ENCODE measurements at places on chromosomes 7 and 10.

- DNase-seq, result no peak
These were observed 143.0 kb downstream of the BUB3 start for GRCh38 chr10:123297175-123297574.

- peak; percentile 38 for DNase-seq
These were observed 150.1 kb upstream of the KLF6 start for GRCh38 chr10:3935141-3935540.

- DNase-seq, result no peak
These were observed 78.2 kb downstream of the VPS41 start for GRCh38 chr7:38830826-38831225.

- DNase-seq, result no peak
These were observed 24.8 kb upstream of the UNC5B start for GRCh38 chr10:71187600-71187999.

GRCh38 chr10:93235686-93236085 lies 162.0 kb downstream of the CYP26A1 start:
- peak; percentile 63 for DNase-seq

GRCh38 chr10:132574288-132574687 lies 36.7 kb downstream of the INPP5A start:
- no peak for DNase-seq

GRCh38 chr10:33363106-33363505 lies 28.6 kb upstream of the NRP1 start:
- DNase-seq, result peak; percentile 41

DNA sequence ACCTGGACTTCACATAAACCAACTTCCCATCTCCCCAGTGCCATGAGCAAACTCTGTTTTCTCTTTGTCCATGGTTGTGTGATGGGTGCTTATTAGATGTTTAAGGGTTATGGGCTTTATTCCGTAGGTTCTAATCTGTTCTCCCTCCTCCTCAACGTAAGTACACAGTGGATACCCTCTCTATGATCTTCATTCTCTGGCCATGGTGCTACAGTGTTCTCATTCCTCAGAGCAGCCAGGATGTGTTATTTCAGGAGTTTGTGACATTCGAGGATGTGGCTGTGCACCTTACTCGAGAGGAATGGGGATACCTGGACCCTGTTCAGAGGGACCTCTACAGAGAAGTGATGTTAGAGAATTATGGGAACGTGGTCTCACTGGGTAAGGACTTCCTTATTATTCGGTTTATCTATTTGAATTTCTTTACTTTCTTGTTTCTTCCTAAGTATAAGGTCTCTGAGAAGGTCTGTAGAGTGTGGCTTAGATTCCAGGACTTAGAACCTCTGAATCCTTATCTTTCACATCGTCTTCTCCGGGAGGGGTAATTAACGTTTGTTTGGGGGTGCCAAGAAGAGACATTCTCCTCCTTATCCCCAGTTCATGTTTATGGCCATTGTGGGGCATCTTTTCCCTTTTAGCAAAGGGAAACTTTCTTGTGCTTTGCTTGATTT lies 3.8 kb downstream of the ZNF655 start:
- peak; percentile 11 for DNase-seq

DNA sequence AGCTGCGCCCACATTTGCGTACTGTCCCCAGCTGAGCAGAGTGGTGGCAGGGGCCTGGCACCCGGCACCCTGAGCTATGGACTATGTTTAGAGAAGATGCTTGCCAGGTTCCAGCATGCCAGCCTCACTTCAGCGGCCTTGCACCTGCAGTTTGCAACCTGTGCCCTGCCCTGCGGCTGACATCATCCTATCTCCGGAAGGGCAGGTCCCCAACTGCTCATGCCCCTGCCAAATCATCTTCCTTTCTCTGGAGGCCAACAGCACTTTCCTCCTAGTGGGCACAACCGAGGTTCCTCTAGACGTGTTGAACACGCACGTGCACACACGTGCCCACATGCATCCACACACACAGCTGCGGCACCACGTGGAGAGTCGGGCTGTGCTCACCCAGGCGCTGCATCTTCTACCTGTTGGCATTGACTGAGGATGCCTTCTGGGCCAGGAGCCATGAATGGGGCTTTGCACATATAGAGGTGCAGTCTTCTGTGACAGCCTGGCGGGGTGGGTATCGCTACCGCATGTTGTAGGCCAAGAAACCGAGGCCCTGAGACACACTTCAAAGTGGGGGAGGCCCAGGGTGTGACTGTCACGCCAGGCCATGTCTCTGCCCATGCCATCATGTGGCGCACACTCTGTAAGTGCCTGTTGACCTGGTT lies 24.5 kb downstream of the CNPY1 start:
- DNase-seq, result no peak

DNA sequence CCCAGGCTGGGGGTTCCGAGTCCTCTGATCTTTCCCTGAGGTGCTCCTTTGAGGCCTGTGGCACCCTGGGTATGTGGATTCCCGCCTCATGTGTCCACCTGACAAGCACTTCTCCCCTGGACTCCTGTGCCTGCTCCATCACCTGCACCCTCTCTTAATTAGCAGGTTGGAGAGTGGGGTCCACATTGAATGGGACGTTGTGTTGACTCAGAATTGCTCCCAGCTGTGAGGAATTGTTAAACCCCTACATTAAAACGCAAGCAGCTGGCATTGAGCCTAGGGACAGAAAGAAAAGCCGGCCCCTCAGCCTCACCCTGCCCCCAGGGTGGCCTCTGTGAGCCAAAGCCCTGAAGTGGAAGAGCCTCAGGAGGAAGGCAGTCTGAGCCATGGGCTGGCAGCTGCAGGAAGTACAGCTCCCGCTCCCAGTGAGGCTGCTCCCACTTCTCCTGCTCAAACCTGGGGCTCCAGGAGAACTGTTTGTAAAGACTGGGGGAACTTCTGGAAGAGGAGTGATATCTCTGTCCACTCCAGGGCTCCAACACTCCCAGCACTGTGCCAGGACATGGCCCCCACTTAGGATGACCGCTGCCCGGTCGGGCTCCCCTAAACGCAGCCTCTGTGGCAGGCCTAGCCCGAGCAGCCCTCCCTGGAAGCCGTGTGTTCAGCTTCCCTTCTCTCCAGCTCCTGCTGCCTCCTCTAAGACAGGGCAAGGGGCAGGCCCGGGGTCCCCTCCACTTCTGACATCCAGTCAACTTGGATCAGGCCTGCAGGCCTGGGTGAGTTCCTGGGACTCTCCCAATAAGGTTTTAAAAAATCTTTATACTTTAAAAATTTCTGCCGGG lies 1.8 kb upstream of the OPN4 start:
- no peak for DNase-seq

DNA sequence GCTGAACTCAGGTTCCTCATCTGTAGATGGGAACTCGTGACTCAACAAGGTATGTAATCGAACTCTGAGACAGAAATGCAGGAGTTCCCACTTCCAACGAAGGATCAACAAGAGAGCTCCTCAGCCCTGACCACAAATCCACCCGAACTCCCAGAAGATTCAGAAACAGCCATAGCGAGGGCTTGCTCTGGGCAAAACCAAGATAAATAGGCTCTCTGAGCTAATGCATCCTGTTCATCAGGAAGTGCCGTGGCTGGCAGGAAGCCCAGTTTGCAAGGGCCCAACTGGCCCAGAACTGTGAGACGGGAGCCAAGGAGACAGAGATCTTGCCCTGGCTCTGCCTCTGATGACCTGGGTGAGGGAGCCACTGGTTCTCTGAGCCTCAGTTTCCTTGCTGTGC lies 141.7 kb upstream of the PFKP start:
- no peak for DNase-seq

DNA sequence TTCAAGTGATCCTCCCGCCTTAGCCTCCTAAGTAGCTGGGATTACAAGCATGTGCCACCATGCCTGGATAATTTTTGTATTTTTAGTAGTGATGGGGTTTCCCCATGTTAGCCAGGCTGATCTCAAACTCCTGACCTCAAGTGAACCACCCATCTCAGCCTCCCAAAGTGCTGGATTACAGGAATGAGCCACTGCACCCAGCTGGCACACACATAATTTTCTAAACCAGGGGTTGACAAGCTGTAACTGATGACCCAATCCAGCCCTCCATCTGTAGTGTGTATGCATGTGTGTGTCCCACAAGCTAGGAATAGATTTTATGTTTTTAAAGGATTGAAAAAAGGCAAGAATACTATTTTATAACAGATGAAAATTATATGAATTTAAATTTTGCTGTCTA lies 125.9 kb upstream of the INSYN2A start:
- no peak for DNase-seq

DNA sequence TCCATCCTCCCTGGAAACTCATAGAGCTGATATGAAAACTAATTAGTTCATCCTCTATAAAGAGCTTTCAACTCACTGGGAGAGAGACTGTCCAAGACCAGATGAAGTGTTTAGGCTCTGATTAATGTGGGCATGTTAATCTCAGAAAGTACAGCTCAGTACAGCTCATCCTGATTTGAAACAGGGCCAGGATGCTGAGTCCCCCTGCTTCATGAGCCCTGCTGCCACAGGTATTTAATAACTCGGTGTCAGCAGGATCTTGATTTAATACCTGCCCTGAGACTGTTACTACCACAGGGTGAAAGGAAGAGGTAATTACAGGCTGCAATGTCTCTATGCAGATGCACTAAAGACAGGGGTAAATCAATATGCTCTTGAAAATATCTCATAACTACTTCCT lies 10.8 kb downstream of the LMOD2 start:
- no peak for DNase-seq

DNA sequence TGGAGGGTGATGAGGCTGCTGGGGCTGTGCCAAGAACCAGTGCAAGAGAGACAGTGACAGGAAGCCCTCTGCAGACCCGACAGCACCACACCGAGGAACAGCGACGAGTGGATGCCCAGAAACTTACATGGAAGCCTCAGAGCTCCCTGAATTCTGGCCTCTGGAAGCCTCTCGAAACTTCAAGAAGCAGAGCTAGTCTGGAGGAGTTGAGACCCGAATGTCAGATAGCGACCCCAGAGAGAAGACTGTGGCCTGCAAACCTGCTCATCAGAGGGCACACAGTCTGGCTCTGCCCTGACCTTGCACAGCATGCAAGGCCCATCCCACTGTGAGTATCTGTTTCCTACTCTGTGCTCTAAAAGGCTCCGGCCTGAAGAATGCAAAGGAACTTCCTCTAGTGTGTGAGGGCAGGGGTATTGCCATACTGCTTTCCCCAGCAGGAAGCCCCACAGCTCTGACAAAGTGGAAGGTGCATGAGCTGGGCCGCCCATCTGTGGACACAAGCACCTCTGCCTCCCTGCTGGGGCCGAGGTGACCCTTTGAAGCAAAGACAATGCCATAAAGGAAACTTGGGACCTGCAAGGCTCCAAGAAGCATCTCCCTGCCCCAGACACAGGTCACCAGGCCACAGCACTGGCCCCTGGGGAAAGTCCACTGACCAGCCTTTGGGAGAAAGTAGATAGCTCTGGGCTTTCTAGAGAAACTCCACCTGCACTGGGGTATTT lies 10.5 kb upstream of the C10orf71 start:
- DNase-seq, result no peak

DNA sequence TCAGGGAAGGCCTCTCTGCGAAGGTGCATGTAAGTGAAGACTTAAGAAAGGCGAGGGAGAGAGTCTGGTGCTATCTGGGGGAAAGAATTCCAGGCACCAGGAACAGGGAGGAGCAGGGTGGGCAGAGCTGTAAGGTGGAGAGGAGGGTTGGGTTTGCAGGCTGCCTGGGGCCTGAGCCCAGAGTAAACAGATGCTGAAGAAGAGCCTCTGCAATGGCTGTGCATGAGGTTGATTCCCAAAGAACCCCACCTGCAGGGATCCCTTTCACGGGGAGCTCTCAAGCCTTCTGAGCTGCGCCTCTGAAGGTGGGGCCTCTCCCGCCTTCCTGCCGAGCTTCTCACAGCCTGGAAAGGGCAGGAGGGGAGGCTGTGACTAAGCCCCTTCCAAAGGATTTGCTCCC lies 115.1 kb downstream of the RNF216 start:
- DNase-seq, result no peak

DNA sequence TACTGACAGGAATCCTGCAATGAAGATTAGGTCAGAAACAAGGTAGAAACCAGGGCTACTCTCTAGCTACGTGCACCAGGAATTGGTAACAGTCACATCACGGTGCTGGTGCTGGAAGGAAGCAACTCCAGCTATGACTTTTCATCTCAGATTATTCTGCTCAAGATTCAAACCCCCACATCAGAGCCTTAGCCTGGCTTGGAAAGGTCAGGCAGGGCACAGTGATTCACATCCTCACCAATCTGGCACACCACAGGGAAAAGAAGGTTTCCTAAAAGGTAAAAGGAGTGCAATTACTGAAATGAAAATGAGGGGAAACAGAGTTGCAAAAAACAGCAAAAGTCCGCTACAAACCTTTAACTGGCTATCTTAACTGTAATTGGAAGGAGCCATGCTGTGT lies 240.2 kb upstream of the NPSR1 start:
- DNase-seq, result no peak

DNA sequence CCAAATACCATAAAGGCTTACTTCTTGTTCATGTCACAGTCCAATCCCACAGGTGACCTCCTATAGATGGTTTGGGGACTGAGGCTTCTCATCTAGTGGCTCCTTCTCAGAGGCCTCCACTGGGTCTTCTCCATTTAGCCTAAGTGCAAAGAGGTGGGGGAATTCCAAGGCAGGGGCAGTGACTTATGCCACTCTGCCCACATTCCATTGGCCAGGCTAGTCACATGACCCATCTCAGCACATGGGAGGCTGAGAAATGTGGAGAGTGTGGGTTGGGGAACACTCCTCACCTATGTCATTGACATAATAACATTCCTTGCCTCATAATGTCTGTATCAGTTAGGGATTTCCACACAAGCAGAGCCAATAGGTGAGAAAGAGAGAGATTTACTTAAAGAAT lies 104.3 kb upstream of the PLXNA4 start:
- DNase-seq, result no peak

DNA sequence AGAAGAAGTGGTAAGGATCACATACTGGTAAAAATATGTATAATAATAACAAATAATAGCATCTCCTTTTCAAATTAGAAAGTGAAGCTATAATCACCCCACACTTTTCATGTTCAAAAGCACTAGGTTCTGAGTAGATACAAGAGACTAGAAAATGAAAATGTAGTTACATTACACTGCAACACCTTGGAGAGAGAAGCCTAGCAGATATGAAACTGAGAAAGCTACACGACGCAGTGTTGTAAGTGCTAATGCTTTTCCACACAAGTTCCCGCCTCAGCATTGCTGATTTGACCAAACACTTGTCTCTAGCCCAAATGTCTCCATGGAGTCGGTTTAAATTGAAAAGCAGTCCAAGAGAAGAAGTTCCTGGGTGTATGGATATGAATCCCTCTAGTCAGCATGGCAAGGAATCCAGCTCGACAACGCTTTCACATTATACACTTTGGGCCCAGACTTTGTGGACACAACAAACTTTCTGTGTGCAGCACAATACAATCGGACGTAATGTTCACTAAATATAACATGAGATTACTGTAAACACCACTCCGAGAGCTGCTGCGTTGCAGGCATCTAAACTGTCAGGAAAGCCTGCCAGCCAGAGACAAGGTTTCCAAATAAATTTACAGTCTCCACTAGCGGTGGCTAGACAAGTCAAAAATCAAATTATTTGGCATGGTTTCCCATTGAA lies 1.7 kb downstream of the PDE1C start:
- no peak for DNase-seq

GRCh38 chr10:118908557-118909256 lies 120.8 kb upstream of the NANOS1 start:
- no peak for DNase-seq

DNA sequence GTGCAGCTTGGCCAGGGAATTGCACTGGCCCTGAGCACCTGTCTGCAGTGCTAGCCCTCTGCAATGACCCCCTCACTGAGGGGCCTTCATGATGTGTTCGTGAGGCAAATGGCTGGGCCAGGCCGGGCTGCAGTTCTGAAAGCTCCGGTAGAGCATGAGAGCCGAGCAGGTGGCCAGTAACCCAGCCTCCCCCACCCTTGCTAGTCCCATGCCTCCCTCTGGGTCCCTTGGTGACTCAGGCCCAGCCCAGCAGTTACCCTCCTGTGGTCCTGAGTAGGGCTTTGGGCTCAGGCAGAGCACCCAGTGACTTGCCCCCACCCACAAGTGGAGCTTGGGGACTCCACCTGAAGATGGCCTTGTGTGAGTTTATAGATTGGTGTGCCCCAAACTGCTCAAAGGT lies 16.1 kb upstream of the CSGALNACT2 start:
- no peak for DNase-seq
